ENCODE measurements at places on chromosomes 5 and 9.

DNA sequence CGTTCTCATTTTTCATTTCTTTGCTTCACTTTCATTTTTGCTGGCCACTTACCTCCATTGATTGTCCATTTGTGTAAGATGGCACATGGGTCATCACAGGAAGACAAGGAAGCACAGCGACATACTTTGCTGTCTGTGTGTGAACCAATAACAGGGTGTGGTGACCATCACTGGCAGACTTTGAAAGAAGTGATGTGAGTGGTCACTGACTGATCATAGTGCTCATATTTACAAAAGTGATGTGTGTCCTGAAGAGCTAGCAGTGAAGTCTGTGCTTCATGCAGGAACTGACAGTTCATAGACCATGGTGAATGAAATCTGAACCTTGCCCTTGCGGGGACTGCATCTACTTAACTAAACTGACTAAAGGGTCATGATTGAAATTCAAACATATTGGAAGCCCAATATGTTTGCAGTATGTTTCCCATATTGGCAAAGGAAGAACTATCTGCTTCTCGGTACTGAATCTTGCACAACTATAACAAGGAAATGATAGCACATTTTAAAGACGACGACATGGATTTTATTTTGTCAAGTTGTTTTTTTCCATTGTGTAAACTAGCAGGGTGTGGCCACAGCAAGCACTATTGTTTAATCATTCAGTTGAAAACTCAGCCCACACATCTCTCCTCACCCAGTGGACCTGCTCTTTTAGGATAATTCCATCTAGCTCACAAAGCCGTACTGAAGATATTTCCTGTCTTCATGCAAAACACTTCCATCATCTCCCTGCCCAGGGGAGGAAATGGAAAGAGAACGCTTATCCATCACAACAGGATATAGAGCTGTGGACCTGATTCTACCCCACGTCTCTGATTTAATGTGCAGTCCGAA, 232.0 kb upstream of the ANKRD55 start:
- no peak for DNase-seq

- no peak for DNase-seq
These were observed 3.0 kb upstream of the TMEM210 start for GRCh38 chr9:137174722-137175293.

DNA sequence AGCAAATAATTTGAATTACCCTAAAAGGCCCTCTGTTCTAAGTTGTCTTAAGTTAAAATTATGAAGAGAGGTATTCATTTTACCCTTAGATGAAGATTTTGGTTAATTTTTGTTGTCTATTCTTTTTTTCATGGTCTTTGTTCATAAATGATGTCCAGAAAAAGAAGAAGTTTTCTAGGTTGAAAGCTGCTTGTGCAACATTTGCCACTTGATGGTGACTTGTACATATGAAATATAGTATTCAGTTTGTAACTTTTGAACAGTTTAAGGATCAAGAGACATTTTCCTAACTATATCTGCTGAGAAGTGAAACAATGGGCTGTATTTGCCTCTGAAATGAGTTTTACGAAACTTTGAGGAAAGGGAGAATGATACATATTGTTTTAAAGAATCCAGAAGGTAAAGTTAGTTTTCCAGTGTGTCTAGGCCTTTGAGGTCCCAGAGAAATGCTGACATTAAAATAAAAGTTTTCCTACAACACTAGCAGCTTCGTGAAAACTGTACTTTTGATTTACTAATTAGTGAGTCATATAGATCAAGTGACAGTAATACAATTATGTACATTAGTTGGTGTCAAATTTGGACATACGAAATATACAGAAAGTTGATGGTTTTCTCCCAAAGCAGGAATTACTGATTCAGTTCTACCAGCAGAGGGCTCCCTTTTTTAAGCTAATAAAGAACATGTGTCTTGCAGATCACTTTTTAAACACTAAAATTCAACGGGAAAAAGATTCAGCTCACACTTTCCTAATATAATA, 70.5 kb downstream of the PIK3R1 start:
- no peak for DNase-seq

DNA sequence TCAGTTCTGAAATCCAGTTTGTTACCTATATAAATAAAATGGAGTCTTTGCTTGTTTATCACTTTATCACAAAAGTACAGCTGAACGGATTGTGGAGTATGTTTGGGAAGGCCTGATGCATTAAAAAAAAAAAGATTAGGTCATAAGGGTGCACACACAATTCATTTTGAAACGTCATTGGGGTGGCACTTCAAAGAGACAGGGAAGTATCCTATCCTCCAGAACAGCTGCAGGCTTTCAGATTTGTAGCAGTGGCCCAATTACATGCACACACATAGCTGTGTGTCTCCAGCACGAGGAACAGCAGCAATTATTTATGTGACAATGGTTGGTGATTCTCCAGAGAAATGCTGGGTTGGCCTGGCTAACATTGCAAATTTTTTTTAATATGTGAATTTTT, 46.8 kb upstream of the FER start:
- no peak for DNase-seq

- DNase-seq: no peak
These were observed 110.8 kb downstream of the ADRB2 start for GRCh38 chr5:148937239-148937638.

DNA sequence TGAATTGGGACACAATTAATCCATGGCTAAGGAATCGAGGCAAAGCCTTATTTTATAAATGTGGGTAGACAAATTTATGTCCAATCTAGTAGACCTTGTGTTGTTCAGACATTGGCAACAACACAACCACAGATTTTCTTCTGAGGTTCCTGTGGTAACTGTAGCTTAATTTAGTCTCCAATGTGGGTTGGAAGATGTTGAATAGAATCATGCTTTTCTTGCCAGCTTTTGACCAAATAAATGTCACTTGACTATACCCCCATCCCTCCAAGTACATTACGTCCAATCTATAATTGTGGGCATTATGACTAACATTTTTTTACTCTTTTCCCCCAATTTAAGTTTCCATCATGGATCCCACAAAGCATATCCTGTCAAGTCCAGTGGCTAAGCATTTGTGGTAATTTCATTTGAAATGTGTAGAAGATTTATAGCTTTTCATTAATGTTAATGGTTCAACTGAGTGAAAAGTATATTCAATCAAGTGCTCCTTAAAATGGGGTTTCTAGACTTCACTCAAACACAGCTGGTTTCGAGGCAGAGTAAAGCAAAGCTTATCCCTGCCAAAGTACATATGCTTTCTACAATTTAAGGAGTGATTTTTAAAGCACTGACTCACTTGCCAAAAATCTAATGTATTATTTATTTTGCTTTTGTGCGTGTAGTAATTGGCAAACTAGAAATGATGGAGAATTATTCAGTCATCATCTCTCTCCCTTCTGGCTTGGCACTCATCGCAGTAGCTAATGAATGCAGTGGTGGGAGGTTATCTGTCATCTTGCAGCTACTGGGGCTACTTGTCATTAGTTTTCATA, 141.8 kb downstream of the FAM174A start:
- no peak for DNase-seq

GRCh38 chr9:22457448-22457847, 10.8 kb downstream of the DMRTA1 start:
- no peak for DNase-seq

DNA sequence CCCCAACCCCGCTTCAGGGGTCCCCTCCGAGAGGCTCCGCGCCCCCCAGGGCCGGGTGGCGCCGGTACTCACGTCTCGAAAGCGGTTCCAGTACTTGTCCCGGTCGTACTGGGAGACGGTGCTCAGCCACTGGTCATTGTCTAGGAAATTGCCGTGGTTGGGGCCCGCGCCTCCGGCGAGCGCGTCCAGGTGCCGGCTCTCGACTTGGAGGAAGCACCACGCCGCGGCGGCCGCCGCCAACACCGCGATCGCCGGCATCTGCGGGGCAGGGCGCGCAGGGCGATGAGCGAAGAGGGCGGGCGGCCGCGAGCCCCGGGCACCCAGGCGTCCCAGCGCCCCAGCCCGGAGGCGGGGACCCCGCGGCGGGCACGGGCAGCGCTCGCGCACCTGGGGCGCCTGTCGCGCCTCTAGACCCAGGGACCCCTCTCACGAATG, 808 bp downstream of the SPOCK1 start:
- no peak for DNase-seq

GRCh38 chr5:64939772-64940510, 171.2 kb downstream of the CWC27 start:
- no peak for DNase-seq

GRCh38 chr5:10860645-10861422, 99.8 kb upstream of the DAP start:
- DNase-seq: no peak

- DNase-seq: no peak
These were observed 1.6 kb upstream of the PAIP2 start for GRCh38 chr5:139340051-139340450.

DNA sequence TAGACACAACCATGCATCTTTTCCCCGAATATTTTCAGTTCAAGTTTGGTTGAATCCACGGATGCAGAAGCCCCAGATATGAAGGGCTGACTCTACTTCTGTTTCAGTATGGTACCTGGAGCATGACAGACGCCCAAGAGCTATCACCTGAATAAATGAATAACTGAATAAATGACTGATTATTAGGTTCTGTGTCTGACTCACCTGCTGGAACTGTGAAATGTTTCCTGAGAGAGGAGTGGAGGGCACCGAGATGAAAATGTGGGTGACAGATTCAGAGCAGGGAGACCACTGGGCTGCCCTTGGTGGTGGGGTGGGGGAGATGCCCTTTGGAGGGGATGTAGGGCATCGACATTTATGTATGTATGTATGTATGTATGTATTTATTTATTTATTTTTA, 13.2 kb downstream of the FRMPD1 start:
- no peak for DNase-seq

GRCh38 chr9:128554155-128554862, 1.9 kb downstream of the SPTAN1 start:
- DNase-seq: no peak

- DNase-seq: no peak
These were observed 165.4 kb upstream of the RAI14 start for GRCh38 chr5:34490506-34491250.

GRCh38 chr5:2797981-2798380, 46.5 kb upstream of the IRX2 start:
- no peak for DNase-seq

GRCh38 chr5:149799119-149799623, 69.1 kb downstream of the PPARGC1B start:
- no peak for DNase-seq

GRCh38 chr5:133607451-133607850, 4.9 kb downstream of the FSTL4 start:
- no peak for DNase-seq

DNA sequence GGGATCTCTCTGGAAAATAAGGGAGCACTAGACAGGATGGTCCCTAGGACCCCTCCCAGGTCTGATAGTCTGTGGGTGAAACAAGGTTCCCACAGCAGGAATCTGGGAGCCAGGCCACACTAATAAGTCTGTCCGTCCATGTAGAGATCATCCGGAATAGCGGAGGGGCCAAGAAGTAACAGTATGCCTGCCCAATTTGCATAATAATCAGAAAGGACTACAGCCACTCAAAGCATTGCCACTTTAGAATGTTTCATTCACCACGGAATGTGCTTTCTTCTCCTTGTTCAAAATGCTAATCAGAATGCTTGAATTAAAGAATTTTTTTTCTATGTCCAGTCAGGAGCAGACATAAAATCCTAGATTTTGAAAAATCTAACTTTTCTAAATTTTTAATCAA, 254.9 kb downstream of the ACTL7B start:
- DNase-seq: no peak

- DNase-seq: no peak
These were observed 201.2 kb downstream of the EBF1 start for GRCh38 chr5:158898185-158899177.

DNA sequence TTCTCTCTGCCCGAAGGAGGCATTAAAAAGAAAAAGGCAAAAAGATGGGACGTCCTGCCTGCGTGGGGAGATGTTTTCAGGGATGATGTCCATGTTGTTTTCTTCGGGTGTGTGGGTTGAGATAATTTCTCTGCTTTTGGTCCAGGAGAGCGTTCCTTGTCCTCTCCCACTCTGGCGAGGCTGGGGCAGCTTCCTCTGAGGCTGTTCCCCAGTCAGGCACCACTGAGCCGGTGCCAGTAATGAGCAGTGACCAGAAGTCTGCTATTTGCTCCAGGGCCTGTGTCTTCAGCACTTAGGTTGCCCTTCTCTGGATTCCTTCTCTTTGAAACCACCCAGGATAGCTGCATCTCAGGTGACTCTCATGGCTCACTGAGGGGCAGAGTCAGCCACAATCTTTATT, 71.5 kb downstream of the ACER2 start:
- no peak for DNase-seq

- DNase-seq: no peak
These were observed 92.3 kb upstream of the PTGER4 start for GRCh38 chr5:40587376-40587775.

- DNase-seq: no peak
These were observed 6.1 kb downstream of the TNFSF8 start for GRCh38 chr9:114924327-114924726.

DNA sequence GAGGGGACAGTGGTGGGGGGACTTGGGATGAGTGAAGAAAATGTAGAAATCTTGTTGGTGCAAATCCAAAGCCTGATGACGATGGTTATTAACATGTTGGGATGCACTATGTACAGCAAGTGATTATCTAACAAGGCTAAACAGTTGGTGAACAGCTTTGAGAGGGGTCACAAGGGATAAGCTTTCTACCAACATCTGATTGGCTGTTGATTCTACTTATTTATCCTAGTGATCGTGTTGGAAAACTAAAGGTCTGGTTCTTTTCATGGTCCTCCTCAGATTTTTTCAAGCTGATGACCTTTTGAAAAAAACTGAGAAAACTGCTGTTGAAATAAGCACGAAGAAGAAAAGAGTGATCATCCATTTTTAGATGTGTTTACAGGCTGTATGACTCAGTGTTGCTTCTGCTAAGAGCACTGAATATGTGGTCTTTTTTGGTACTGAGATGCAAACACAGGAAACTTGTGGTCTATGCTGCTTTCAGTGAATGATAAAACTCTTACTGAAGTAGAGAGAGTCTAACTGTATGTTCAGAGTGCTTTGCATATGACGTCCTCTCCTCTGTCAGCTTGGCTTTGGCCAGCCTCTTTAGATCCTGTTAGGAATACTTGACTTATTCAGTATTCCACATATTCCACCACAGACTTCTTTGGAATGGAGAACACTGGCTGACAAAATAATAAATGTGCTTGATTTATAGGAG, 174.8 kb downstream of the SLF1 start:
- no peak for DNase-seq
